ENCODE measurements at places on chromosomes 11 and 22.

GRCh38 chr11:1053121-1053901 lies 16.8 kb upstream of the MUC6 start:
- DNase-seq: no peak

GRCh38 chr11:60868682-60869450 lies 1.5 kb downstream of the ZP1 start:
- DNase-seq: no peak

DNA sequence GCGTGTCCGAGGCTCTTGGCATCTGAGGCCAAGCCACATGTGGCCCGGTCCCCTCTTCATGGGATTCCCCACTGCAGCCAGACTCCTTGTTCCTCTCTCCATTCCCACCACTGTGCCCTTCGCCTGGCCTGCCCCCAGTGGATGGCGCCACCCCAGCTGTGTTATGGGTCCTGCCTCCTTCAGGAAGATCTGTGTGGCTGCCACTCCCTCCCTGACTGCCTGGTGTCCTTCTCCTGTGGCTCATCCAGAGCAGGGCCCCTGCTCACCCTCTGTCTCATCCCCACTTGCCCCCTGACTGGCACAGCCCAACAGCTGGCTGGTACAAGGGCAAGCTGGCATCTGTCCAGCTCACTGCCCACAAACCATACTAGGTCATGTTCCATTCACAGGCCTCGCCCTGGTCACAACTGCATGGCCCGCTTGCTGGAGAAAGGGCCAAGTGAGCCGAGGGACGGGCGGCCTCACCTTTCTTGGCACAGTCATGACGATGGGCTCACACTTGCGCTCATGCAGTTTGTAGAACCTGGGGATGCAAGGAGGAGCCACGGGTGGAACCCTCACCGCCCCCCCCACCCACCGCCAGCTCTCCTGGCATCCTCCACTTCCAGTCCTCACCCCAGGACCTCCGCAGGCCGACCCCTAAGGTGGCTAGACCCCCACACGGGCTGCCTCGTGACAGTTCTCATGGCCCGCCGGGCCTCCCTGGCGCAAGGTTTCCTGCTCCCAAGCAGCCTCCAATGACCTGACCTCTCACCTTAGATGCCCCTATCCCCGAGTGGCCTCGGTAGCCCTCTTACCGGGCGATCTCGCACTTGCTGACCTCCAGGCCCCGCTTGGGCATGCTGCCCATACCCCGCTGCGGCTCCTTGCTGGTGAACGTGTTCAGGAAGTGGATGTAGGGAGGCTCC lies 2.1 kb upstream of the PTPRCAP start:
- no peak for DNase-seq

DNA sequence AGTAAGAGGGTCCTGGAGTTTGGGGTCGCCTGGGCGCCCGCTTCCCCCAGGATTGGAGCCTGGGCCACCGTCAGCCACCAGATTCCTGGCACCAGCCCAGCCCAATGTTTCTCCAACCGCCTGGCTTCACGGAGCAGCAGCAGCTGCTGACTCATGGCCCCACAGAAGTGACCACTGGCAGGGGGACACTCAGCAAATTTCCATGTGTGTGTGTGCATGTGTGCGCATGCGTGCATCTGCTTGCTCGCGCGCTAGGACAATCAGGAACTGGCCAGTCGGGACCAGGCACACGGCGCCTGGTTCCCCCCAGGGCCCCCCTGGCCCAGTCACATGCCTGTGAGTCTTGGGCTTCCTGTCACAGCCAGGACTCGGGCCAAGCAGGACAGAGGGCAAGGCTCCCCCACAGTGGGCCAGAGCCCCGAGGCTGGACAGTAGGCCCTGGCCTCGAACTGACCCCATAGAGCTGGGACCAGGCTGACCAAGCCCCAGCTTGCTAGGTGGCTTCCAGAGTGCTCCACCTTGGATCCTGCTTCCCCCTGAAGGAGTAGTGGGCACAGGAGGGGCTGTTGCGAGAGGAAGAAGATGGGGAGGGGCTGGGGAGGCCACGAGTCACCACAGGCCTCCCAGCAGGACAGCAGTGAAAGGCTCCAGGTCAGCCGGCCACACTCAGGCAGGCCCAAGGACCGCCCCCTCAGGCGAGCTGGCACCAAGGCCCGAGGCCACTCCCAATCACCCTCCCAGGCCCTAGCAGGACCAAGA lies 3.2 kb downstream of the CTSD start:
- no peak for DNase-seq

DNA sequence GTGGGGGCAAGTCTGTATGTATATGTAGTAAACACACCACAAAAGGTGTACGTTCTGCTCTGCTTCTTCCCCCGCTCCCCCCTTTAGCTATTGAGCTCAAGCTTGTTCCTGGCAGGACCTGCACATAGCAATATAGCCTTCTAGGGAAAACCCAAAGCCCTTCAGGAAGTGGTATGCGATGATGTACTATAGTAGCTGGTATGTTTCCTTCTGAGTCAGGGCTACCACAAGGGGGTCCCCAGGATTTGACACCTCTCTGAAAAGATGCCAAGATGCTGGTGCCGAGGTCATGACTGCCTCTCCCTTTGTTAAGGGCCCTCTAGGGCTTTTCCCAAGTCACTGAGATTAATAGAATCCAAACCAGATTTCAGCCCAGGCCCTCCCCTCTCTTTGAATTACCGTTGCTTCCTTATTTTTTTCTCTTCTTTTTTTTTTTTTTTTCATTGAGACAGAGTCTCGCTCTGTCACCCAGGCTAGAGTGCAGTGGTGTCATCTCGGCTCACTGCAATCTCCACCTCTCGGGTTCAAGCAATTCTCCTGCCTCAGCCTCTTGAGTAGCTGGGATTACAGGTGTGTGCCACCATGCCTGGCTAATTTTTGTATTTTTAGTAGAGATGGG lies 268.4 kb downstream of the ETS1 start:
- DNase-seq: no peak

- no peak for DNase-seq
Observed at GRCh38 chr11:130429120-130429681, 792 bp upstream of the ADAMTS8 start.

DNA sequence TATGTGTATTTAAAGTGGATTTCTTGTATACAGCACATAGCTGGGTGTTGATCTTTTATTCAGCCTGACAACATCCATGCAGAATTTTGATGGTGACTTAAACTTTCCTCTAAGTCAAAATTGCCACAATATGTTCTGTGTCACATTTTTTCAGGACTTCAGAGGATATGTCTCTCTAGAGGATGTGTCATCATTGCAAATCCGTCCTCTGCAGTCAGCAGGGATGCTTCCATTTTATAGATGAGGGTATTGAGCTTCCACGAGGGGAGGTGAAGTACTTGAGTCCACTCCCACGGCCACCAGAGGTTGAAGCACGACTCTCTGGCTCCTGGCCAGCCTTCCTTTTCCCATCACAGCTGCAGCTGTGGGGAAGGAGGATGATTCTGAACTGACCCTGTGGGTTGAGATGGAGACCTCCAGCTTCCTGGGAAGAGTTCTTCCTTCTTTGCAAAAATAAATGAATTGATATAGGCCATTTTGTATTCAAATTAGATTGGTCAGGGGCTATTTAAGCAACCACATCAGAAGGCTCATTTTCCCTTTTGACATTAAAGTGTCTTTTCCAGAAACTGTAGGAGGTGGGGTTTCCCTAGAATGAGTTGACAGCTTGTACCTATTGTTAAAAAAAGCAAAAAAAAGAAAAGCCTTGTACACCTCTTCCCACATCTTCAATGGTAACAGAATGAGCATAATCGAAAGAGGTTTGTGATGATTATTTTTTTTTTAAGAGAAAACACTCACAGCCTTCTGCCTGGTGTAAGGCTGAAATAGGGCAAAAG lies 55.2 kb upstream of the MYEOV start:
- DNase-seq: no peak

GRCh38 chr11:44979543-44980399 lies 29.1 kb upstream of the TP53I11 start:
- DNase-seq: no peak

- DNase-seq: no peak
Observed at GRCh38 chr11:8739309-8739793, 56.8 kb downstream of the RPL27A start.

DNA sequence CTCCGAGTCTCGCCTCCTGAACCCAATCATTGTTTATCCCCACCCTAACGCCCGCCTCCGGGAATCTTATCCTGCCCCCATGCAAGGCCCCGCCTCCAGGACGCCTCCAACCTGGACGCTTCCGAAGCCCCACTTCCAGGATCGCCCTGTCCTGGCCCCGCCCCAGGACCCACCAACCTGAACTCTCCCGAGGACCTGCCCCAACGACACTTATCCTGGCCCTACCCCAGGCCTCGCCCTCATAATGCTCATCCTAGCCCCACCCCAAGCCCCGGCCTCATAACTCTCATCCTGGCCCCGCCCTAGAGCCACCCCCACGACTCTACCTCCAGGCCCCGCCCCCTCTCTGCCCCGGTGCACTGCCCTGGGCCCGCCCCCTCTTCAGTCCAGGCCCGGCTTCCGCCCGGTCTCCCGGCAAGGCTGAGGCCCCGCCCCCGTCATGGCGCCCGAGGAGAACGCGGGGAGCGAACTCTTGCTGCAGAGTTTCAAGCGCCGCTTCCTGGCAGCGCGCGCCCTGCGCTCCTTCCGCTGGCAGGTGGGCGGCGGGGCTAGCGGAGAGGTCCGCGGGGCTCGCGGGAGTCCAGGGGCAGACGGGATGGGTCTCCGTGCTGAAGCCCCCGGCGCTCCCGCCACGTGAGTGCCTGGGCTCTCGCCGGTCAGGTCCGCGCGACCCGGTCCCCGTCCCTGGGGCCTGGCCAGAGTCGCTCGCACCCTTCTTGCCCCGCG lies 45.7 kb upstream of the DEFB108B start:
- peak; percentile 92 for DNase-seq

- no peak for DNase-seq
Observed at GRCh38 chr11:118375978-118376377, 16.6 kb downstream of the UBE4A start.

- no peak for DNase-seq
Observed at GRCh38 chr11:125762445-125762844, 16.2 kb downstream of the PATE2 start.

DNA sequence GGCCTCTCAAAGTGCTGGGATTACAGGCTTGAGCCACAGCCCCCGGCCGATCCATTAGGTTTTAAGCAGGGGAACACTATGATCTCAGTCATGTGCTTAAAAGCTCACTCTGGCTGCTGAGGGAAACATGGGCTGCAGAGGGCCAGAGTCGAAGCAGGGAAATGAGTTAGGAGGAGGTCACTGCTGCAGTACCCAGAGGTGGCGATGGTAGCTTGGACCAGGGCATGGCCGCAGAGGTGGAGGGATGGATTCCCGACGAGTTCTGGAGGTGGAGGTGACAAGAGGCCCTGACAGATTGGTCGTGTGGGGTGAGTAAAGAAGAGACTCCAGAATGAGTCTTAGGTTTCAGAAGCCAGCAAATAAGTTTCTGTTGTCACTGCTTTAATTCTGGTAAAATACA lies 54.4 kb upstream of the INCENP start:
- no peak for DNase-seq

DNA sequence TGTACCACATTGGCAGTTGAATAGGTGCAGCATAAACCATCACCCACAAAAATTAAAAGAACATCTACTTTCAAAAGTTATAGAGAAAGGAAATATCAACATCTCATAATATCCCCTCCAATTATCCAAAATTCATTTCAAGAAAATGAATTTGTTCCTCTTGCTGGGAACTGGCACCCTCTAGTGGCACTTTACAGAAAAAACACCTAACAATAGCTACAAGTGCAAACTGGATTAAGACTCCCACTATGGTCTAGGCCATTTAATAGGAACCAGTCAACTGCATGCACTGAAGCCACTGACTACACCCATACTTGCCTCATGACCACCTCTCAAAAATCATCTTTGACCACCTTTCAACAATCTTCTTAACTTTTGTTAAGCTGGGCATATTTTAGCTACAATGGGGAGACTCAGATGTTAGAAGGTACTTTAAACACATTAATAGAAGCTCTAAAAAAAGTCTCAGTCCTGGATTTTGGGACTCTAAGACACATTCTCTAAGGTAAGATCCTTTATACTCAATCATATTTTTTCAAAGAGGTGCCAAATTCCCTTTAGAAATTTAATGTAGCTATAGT lies 17.3 kb downstream of the TRAF6 start:
- DNase-seq: no peak

GRCh38 chr22:45642986-45643385 lies 28.6 kb upstream of the ATXN10 start:
- no peak for DNase-seq

DNA sequence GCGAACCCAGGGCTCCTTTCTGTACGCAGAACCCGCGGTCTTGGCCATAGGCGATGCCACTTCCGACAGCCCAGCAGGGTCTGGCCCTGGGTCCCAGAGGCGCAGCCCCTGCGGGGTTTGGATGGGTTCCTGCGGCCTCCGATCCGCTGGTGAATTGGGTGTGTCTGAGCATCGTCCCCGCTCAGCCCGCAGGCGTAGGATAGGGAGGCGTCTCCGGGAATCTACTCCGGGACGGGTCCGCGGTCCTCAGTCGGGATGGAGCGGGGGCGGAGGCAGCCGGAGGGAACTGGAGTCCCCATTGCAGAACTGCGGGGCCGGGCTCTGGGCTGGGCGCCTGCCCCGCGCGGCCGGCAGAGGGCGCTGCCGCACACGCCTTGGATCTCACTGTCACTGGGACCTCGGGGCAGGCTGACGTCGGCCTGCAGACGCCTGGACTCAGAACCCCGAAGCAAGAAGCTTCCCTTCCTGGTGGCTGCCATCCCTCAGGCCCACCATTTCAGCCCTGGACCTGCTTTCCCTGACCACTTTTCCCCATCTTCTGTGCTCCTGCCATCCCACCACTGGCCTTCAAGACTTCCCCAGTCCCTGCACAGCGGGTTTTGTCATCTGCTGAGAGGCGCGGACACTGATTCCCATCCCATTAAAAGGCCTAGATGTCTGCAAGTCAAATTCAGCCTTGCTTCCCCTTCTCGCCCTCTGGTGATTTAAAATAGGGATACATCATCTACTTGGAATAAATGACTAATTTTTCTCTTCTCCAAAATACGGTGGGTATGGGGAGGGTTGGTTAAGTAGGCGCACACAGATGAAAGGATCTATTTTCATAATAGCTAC lies 38.3 kb upstream of the CREB3L1 start:
- DNase-seq: peak; percentile 92

GRCh38 chr11:2789791-2790567 lies 90.2 kb upstream of the KCNQ1OT1 start:
- no peak for DNase-seq

GRCh38 chr22:22749167-22749758 lies 104.8 kb downstream of the GGTLC2 start:
- no peak for DNase-seq

DNA sequence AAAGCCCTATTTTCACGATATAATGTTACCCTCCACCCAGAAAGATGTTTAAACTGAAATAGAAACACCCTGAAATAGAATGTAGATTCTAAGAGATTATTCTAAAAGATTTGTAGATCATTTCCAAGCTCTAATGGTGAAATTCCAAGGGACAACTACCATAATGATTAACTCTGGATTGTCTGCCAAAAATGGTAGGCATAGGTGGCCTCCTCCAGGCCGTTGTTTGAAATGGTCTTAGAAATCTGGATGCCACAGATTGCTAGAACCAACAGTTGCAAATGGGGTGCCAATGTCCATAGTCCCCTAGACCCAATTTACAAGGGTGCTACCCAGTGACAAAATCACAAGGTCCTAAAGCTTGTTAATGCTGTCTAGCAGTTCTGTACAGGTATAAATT lies 6.7 kb upstream of the SLC6A5 start:
- DNase-seq: no peak

- no peak for DNase-seq
Observed at GRCh38 chr11:14783788-14784187, 108.2 kb downstream of the CYP2R1 start.
